ENCODE measurements at places on chromosomes 16 and 17. TPM values are rescaled to one million over a fixed set of nuclear protein-coding genes. Genes with fewer than 3 reads are reported as not detected.

P2RX1 gene
- not detected for total RNA-seq

IRX5 gene
- total RNA-seq = 2.3 TPM

PPY gene
- not detected for total RNA-seq

TMEM235 gene
- total RNA-seq = not detected

NXN gene
- total RNA-seq = 72.2 TPM

SDF2 gene
- total RNA-seq = 51.3 TPM

Data from mesangial cell (primary cell).